ENCODE measurements at places on chromosomes 4 and X.

- no peak for DNase-seq
These were observed 272.9 kb downstream of the PPP1R2C start for GRCh38 chrX:42505016-42505415.

DNA sequence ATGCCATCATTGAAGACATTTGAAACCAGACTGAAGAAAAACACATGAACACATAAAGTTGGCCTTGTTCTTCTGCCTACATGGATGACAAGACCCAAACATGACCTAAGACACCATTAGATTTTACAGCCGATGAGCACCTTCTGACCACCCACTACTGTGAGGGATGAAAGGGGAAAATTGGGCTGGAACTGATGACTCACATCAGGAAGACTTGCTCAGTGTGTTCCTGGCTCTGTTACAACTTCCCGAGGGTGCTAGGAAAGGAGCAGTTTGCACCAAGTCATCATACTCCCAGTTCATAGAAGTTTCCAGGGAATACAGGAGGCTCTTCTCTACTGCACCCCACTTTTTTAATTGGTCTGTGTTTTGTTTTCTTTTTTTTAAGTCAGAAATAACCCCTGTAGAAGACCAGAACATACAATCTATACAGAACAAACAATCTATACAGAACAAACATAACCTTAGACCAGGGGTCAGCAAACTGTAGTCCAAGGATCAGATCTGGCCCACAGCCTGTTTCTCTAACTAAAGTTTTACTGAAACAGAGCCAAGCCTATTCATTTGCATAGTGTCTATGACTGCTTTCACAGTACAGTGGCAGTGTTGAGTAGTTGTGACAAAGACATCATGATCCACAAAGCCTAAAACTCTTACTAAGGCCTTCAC is 25.3 kb downstream of the BTC start:
- no peak for DNase-seq

DNA sequence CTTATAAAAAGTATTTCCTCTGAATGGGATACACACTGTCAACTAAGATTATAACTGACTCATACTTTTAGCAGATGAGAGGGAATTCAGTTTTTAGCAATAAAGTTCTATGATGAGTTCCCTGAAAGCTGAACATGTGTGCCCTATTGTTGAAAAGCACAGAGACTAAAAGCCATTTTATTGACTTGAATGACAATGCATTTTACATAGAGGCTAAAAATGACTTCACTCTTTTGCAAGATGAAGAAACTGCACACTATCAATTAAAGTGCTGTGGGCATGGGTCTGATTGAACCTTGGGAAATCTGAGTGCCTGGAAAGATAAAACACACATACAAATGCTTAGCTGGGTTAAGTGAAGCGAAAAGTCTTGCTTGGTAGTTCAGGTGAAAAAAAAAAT is 633.4 kb downstream of the PDHA2 start:
- DNase-seq: no peak

DNA sequence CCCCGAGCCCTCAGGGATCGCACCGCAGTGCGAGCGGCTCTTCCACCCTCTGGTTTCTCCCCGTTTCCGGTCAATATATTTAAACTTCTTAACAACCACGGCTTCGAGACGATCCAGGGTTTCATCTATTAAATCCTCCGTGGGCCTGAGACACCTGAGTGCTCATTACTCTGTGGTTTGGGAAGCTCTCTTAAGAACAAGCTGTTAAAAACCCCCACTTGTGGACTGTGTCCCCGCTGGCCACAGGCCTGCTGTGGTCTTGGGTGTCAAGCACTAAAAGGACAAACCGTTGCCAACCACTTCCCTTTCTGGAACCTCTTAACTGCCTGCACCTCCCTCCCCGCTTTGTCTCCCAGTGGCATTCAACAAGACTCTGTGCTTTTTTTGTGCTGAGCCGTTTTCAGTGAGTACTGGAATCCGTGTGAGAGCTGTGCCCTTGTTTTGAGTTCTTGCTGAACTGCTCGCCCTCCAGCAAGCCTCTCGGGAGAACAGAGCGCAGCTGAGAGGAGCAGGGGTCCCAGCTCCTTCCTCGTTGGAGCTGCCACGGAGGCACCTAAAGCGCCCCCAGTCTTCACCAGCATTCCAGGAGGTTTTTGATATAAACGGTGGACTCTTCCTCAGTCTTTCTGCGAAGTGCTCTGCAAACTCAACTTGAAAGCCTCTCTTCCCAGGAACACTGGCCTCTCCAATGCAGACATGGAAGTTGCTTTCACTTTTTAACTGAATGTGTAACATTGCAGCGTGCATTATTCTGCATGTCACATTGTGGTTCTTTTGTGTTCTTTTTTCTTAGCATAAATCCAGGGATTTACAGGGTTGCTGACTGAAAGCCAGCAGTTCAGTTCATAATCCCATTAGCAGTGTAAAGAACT is 691 bp upstream of the IGFBP7 start:
- no peak for DNase-seq

DNA sequence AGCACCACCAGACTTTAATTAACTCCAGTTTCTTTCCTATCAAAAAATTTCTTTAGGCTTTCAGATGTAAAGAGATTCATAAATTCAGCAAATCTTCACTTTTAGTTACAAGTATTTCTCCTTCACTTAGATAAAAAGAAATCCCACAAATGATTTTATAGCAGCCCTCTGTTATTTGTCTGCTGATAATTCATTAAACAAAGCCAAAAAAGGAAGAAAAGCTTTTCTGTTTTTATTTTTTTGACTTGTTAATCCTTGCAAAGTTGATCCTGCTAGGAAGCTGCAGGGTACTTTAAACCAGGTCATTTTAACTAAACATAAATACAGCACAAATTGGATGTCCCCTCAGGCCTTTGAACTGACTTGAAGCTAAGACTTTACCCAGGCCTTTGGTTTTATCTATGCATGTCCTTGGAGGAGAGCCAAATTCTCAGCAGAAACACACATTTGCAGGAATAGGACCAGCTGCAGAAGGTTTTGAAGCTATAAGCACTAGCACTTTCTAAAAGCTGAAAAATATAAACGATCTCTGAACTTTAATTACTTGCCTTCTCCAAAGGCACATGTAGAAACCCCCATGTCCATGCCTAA is 57.5 kb downstream of the PCDH18 start:
- DNase-seq: no peak

DNA sequence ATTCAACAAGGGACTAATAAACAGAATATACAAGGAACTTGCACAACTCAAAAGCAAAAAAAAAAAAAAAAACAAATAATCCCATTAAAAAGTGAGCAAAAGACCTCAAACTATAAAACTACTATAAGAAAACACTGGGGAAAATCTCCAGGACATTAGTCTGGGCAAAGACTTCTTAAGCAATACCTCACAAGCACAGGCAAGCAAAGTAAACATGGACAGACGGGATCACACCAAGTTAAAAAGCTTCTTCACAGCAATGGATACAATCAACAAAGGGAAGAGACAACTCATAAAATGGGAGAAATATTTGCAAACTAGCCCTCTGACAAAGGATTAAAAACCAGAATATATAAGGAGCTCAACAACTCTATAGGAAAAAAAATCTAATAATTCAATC is 17.1 kb upstream of the BMP15 start:
- DNase-seq: no peak

DNA sequence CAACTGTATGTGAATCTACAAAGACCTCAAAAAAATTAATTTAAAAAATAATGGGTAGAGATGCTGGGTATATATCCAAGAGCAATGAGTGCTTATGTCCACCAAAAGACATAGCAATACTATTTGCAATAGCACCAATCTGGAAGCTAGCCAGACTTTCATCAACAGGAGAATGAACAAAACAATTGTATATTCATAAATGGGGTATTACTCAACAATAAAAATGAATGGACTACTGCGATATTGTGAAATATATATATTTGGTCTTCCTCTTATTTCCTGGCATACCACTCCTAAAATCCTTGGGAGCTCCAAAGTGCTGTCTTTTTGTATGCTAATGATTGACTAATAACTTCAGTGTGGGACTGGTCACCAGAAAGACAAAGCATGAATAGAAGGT is 77.5 kb downstream of the MSN start:
- no peak for DNase-seq

DNA sequence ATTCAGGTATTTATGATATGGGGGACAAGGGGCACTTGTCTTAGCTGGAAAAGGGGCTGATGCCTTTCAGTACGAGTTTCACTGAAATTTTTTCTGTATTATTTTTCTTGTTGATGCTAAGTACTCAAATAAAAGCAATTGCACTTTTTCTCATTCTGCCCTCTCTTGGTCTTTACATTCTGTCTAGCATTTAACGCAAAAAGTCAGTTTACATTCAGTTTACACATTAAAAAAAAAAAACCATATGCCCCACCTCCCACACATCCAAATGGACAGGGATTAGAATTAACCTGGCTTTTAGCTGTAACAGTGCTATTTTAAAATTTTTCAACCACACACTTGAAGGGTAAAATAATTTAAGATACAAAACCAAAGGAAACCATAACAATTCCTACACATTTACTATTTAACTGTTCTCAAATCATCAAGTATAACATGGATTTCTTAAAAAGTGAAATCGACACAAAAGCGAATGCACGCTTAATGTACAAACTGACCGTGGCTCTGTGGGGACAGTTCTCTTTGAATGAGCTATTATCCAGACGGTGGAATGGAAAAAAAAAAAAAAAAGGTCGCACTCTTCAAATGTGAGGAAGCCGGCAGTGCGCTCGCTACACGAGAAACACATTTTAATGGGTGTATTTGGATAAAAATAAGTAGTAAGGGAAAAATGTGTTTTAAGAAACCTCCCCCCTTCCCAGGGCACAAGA is 1.4 kb downstream of the AMMECR1 start:
- DNase-seq: no peak

DNA sequence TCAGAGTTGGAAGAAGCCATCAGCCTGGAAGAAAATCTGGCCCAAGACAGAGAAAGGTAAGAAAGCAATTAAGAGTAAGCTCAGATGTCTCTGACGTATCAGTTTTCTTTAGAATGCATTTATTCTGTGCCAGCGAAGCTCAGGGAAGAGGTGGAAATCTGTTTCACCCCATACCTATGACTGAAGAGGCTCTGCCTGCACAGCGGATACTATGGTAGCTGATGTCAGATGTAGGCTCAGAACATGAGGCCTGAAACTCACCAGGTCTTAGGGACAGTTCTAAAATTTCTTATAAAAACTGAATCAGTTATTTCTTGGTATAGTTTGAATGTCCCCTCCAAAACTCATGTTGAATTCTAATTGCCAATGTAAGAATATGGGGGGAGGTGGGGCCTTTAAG is 30.9 kb downstream of the VEGFC start:
- DNase-seq: no peak

GRCh38 chr4:1296324-1297022 is 6.8 kb downstream of the MAEA start:
- no peak for DNase-seq

GRCh38 chr4:73761856-73762255 is 21.5 kb downstream of the CXCL8 start:
- DNase-seq: no peak

GRCh38 chrX:152658302-152658701 is 20.6 kb downstream of the GABRQ start:
- no peak for DNase-seq

GRCh38 chr4:123478859-123479345 is 82.3 kb downstream of the SPRY1 start:
- no peak for DNase-seq

GRCh38 chr4:168167714-168168284 is 75.5 kb downstream of the ANXA10 start:
- DNase-seq: no peak

GRCh38 chrX:23959781-23960180 is 52.0 kb downstream of the CXorf58 start:
- no peak for DNase-seq

GRCh38 chr4:75229806-75230570 is 284.2 kb downstream of the RCHY1 start:
- no peak for DNase-seq

- no peak for DNase-seq
These were observed 40.6 kb downstream of the CCNI start for GRCh38 chr4:77035153-77035552.

GRCh38 chr4:44196796-44197195 is 251.8 kb downstream of the KCTD8 start:
- no peak for DNase-seq

- no peak for DNase-seq
These were observed 1.2 kb downstream of the PRPS1 start for GRCh38 chrX:107629540-107629909.

GRCh38 chr4:174528226-174528625 is 5.9 kb upstream of the HPGD start:
- DNase-seq: no peak

DNA sequence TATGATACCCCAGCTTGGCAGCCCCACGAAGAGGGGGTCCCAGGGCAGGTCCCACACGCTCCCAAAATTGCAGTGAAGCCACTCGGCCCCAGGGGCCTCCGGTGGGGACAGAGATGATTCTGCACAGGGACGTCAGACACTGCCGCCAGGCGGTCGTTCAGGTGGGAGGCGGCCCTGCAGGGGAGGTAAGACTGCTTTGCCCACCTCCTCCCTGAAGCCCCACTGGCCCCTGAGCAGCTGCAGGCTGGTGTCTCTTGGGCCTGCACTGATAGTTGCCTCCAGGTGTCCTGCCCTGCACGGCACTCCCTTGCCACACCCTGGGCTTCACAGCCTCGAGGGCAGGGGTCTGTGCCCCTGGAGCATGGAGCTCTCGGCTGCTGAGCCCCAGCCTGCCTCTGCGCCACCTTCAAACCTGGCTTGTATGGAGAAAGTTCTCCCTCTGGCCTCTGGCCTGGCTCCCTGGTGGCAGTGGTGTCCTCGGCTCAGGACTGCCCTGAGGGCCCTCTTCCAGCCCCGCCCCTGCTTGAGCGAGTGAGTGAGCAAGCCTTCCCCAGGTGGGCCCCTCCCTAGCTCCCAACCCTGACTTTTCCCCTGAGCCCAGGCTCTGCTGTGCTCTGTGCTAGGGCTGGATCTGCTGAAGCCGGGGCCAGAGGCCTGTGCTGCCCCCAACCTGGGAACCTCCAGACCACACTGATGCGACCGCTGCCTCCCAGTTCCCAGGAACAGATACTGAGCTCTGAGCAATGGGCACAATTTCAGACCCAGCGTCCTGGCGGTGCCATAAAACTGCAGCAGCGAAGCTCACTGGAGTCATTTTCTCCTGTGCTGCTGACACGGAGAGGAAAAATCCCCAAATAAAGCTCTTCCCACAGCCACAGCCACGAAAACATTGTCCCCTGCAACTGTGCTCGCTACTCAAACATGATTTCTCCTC is 16.1 kb downstream of the ADRA2C start:
- DNase-seq: no peak

DNA sequence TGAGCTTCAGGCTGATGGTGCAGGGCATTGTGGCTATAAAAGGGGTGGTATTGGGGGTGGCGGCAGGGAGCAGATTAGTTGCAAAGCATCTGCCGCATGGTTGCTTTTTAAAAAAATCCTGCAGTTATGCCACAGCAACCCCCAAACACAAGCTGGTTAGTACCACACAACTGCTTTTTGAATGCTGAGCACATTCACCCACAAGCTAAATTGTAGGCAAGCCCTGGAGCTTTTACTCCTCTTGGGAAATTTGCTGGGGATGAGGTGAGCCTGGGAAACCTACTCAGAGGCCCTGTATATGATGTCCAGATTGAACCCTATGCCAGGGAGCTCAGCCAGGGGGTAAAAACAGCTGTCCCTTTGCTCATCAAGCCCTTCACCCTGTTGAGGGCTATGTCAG is 33.8 kb upstream of the TRIM2 start:
- DNase-seq: no peak
